Lower lobe of right lung (tissue), 2 donors: ENCODE measurements at places on chromosomes 4 and X. TPM values are rescaled to one million over a fixed set of nuclear protein-coding genes. Genes with fewer than 3 reads are reported as not detected.
A peak's percentile ranks its signal among the peaks of the same experiment; 100 is the strongest.

DNA sequence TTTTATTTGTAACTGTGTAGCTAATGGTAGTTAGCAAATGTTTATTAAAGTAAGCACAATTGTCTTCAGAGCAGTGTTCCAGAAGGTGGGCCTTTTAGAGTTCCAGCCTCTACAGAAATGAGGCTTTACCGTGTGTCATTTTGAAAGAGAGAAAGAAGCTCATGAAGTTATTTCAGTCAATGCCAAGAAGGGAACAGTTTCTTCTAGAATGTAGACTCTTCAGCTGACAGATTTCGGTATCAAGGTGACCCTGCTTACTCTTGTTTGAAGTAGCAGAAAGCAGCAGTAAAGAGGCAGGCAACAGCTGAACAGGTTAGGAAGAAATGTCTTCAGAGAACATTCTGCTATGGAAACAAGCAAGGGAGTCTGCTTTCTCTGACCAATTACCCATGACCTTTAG, 93.6 kb downstream of the TASL start:
- no peaks in the 10 kb centered on the region for H3K27me3 ChIP-seq
- no peaks in the 10 kb centered on the region for H3K36me3 ChIP-seq
- H3K27ac ChIP-seq: no peak overlapping the region

- no peak overlapping the region for H3K4me3 ChIP-seq
- DNase-seq: no peak
- H3K27ac ChIP-seq: no peak overlapping the region
- no peaks in the 10 kb centered on the region for H3K27me3 ChIP-seq
Measured at GRCh38 chr4:41281038-41281634, 24.4 kb downstream of the UCHL1 start.

CCDC110 gene
- 0.44 TPM for total RNA-seq

DNA sequence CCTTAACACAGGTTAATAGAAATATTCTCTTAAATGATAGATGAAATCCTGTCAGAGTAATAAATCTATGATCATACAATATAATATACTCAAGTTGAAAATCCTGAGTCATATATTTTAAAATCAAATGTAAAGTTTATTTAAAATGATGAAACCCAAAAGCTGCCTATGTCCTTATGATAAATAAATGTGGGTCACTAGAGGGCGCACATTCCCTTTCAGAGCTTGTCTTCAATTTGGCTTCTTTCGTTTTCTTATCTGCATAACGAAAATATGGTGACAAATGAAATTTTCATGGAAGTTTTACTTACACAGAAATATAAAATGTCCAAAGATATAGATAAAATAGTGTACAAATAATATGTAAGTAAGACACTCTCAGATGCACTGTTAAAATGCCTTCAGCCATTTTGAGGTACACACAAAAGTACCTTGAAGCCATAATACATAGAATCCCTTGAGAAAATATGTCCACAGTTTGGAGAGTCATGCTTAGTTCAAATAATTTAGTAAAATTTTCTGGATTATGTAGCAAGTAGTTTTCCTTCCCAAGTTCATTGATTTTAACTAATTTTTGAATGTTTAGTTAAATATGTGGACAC, 680.4 kb downstream of the DMD start:
- H3K4me3 ChIP-seq: peak overlapping the region; percentile 32
- no peak overlapping the region for H3K27ac ChIP-seq
- DNase-seq: no peak
- no peaks in the 10 kb centered on the region for H3K4me1 ChIP-seq

DNA sequence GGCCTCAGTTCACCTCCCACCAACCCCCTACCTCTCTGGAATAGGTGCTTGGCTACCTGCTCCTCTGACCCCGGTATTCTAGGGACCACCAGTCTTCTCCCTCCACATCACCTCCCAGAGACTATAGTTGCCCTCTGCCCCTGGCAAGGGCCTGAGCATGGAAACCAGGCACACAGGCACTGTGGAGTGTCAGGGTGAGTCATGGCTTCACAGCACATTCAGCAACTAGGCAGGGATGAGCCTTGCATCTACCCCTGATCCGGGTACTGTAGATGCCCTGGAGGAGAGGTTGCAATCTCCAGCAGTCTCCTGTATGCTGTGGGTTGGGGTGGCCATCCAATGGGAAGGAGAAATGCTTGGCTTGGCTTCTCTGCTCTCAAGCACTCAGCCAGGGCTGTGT, 472.7 kb downstream of the IDS start:
- no peak for DNase-seq
- H3K4me1 ChIP-seq: no peaks in the 10 kb centered on the region
- H3K36me3 ChIP-seq: no peaks in the 10 kb centered on the region
- no peak overlapping the region for H3K27ac ChIP-seq
- no peaks in the 10 kb centered on the region for H3K27me3 ChIP-seq

CMC4 gene
- total RNA-seq: 6.9 TPM

- peaks cover 17% of the 10 kb centered on the region for H3K36me3 ChIP-seq
- no peak overlapping the region for H3K27ac ChIP-seq
- peaks cover 17% of the 10 kb centered on the region for H3K4me1 ChIP-seq
- no peaks in the 10 kb centered on the region for H3K27me3 ChIP-seq
- H3K4me3 ChIP-seq: no peak overlapping the region
- no peak for DNase-seq
Measured at GRCh38 chr4:139297001-139297410, 4.3 kb upstream of the NAA15 start.

DNA sequence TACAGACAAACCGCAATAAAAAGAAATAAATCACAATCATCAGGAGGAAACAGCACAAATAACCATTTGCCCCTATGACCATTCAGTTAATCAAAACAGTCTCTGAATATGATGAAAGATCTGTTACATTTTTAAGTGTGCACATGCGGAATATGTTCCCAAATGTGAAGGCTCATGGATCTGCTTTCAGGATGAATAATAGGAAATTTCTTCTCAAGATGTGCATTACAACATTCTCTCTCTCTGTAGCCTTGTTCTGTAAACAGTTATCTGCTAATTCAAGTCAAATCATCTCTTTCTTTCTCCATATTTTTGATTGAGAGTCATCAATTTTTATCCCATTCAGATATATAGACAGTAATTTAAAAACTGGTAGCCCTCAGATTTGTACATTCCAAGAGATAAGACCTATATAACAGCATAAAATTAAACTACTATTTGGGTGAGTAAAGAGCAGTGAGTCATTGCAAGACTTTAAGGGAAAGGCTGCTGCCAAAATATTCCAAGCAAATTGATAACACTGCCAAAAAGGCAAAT, 433.9 kb upstream of the ATOH1 start:
- no peak overlapping the region for H3K27ac ChIP-seq
- no peak for DNase-seq
- H3K4me1 ChIP-seq: no peaks in the 10 kb centered on the region
- no peaks in the 10 kb centered on the region for H3K36me3 ChIP-seq
- H3K27me3 ChIP-seq: no peaks in the 10 kb centered on the region
